Right ventricle myocardium superior (tissue), 1 donor: ENCODE measurements at places on chromosomes 7 and 10.

GRCh38 chr7:117047496-117047895 lies 94.2 kb downstream of the ST7 start:
- DNase-seq, result no peak

- DNase-seq, result no peak
Measured at GRCh38 chr10:58641708-58642107, 129.0 kb downstream of the BICC1 start.

- no peak for DNase-seq
Measured at GRCh38 chr7:127809261-127809702, 157.3 kb downstream of the SND1 start.

DNA sequence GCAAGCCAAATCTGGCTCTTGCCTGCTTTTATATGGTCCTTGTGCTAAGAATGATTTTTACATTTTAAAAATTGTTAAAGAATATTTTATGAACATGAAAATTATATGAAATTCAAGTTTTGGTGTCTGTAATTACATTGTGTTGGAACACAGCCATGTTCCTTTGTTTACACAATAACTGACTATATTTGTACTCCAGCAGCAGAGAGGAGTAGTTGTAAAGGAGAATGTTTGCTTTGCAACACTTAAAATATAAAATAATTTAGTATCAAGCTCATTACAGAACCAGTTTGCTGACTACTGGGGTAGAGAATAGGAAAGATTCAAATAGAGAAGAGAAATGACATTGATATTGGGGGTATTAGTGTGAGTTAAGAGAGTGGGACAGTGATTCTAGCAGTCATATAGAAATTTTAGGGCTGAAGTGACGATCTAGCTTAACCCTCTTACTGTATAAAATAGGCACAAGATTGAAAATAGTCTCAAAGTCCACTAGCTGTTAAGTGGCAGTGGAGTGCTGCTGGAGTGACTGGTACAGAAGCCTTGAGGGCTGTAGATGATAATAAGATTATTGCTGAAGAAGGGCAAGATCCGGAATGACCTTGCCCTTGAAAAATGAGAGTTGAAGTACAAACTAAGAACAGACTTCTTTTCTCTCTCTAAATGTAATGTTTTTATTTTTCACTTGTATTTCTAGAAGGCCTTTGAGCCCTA lies 28.2 kb downstream of the SGPL1 start:
- DNase-seq, result no peak

- no peak for DNase-seq
Measured at GRCh38 chr7:7771452-7771851, 53.0 kb upstream of the RPA3 start.

- no peak for DNase-seq
Measured at GRCh38 chr7:28725911-28726310, 232.2 kb downstream of the TRIL start.

GRCh38 chr7:96342049-96342448 lies 20.2 kb upstream of the SLC25A13 start:
- DNase-seq, result no peak

- DNase-seq, result no peak
Measured at GRCh38 chr7:109246330-109247077, 676.8 kb downstream of the DNAJB9 start.

GRCh38 chr7:44101966-44102845 lies 1.9 kb upstream of the AEBP1 start:
- DNase-seq, result no peak

GRCh38 chr7:91383905-91384274 lies 119.7 kb downstream of the FZD1 start:
- DNase-seq, result no peak

DNA sequence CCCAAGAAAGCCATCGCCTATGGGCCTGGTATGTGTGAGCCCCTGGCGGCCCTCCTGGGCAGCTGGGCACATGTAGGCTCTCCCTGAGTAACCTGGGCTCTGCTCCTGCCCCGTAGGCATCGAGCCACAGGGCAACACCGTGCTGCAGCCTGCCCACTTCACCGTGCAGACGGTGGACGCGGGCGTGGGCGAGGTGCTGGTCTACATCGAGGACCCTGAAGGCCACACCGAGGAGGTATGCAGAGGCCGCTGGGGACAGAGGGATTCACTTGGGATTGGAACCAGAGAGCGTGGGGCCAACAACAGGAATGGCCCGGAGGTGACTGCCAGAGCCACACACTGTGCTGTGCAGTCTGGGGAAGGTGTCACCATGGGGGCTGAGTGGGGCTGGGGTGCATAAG lies 7.3 kb downstream of the FLNC start:
- DNase-seq, result peak; percentile 41

- no peak for DNase-seq
Measured at GRCh38 chr10:110172155-110172554, 35.2 kb upstream of the MXI1 start.

DNA sequence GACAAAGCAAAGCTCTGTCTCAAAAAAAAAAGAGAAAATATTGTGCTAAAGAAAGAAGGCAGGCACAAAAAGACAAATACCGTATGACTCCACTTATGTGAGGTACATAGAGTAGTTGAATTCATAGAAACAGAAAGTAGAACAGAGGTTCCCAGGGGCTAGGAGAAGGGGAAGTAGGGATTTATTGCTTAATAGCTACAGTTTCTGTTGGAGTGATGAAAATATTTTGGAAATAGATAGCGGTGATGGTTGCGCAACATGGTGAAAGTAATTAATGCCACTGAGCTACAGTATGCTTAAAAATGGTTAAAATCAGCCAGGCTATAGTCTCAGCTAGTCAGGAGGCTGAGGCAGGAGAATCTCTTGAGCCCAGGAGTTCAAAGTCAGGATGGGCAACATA lies 18.5 kb upstream of the NPFFR1 start:
- no peak for DNase-seq

- DNase-seq, result no peak
Measured at GRCh38 chr10:70822076-70822820, 6.5 kb downstream of the SGPL1 start.

- no peak for DNase-seq
Measured at GRCh38 chr10:80471715-80472233, 17.7 kb downstream of the TSPAN14 start.

DNA sequence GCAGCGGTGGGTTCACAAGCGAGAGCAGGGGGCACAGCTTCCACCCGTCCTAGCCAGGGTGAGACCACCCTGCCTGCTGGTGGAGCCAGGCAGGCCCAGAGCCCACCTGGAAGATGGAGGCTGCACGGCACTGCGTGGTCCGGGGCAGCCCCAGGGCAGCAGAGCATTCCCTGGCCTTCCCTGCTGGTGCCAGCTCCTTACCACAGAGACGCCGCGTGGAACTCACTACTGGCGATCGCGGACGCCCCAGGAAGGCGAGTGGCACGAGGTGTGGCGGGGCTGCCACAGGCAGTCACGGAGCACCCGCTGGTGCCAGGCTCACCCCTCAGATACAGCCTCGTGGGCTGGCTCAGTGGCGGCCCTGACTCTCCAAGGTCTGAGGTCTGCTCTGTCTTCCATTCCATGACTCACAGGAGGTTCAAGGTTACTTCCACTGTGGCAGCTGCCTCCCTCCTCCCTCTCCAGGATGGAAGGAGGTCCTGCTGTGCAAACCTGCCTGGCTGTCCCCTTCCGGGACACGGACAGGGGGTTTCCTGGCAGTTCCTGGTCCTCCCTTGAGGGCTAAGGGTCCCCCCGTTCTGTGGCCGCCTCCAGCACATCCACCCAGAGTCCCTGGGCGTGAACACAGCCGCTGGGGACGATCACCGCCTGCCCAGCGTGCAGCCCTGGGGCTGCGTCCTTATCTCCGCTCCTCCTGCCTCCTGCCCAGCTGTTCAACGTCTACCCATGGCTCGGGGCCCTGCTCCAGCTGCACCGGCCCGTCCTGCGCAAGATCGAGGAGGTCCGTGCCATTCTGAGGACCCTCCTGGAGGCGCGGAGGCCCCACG lies 3.1 kb downstream of the CYP2W1 start:
- DNase-seq, result no peak

- DNase-seq, result no peak
Measured at GRCh38 chr7:50641442-50642405, 76.5 kb upstream of the DDC start.

DNA sequence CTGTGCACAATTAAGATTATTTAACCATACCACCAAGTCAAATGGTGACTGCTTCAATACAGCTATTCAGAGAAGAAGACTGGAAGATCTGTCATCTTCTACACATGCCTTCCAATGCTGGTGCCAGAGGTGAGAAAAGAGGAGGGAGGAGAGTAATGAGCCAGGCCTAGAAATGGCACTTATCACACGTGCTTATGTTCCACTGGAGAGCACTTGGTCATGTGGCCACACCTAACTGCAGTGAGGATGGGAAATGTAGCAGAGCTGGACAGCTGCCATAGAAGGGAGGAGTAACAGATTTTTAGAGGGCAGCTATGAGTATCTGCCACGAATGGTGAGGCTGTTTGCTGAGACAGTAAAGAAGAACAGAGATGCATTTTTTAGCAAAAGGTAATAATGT lies 77.1 kb downstream of the MPLKIP start:
- DNase-seq, result no peak
